ENCODE measurements at places on chromosomes 11 and 22.

- DNase-seq, result peak; percentile 87
Measured at GRCh38 chr11:96050435-96051182, 126.7 kb upstream of the MTMR2 start.

GRCh38 chr11:1327064-1327460 lies 17.6 kb upstream of the TOLLIP start:
- no peak for DNase-seq

DNA sequence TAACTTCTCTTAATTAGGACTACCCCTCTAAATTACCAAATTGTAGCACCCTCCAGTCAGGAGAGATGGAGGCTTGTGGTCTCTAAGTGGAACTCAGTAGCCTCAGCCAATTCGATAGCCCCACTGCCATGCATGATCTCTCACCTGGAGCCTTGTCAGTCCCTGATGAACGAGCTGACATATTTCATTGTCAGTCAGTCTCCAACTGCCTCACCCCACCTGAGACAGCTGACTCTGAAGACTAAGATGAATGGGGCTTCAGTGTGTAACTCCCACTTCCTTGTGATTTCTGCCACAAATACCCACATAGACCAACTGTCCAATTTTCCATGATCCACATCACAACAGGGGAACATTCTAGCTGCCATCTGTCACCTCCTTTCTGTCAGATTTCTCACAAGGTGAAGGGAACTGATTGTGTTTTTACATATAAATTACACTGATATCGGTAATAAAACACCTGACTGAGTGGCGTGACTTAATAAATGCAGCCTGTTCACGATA lies 206.5 kb downstream of the FAM181B start:
- no peak for DNase-seq

DNA sequence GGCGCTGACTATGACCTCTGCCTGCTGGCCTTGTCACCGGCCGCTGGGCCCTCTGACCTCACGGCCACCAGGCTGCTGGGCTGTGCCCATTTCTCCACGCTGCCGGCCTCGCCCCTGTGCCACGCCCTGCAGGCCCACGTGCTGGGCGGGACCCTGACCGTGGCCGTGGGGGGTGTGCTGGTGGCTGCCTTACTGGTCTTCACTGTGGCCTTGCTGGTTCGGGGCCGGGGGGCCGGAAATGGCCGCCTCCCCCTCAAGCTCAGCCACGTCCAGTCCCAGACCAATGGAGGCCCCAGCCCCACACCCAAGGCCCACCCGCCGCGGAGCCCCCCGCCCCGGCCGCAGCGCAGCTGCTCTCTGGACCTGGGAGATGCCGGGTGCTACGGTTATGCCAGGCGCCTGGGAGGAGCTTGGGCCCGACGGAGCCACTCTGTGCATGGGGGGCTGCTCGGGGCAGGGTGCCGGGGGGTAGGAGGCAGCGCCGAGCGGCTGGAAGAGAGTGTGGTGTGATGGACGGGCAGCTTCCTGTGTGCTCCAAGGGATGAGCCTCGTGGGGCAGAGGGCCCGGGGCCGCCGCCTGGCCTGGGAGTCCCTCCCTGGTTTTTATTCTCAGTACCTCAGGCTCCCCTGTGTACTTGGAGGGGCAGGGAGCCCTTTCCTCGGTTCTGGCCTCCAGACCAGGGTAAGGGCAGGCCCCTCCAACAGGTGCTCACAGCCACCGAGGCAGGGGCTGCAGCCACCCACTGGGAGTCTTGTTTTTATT lies 3.0 kb downstream of the LRFN4 start:
- no peak for DNase-seq

DNA sequence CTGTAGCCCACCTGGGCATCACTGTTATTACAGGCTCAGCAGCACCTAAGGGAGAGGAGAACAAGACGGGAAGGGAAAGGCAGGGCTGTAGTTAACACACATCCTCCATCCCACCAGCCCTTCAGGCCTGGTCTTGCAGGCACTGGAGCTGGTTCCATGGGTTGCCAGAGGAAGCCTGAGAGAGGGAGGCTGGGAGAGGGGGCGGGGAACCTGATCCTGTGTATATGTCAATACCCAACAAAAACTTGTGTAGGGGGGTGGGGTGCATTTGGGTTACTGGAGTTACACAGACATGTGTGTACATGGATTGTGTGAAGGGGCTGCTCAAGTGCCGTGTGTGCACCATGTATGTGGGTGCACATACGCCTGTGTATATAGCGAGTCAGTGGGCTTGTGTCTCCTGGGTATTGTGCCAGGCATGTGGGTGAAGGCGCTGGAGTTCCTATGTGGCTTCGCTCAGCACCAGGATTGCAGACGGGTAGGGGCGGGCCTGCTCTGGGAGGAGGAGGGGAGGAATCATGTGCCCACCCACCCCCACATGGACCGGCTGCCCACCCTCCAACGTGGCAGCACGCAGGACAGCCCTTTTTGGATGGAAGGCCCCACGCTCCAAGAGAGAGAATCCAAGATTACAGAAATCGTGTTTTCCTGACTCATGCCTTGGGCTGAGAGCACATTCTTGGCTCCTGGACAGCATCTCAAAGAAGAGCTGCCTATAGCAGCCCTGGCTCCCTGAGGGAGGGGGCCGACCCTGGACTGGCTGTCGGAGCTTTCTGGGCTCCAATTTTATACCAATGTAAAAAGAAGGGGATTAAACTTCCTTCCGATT lies 4.2 kb upstream of the SERPINH1 start:
- no peak for DNase-seq

DNA sequence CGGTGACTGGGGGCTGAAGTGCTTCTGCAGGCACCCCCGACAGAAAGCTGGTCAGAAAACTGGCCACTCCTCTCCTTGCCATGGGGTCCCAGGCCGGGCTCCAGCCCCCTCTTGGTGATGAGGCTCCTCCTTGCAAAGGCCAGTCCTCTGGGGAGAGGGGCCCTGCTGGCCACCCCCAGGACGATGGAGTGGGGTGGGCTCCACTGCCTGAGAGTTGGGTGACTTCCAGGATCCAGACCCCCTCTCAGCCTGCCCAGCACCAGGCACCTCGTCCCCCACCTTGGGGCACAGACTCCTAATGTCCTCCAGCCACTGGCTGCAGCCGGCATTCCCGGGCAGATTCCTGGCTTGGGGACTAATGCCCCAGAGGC lies 441 bp upstream of the RPS6KA4 start:
- DNase-seq, result no peak

GRCh38 chr11:96014217-96014616 lies 90.3 kb upstream of the MTMR2 start:
- no peak for DNase-seq

DNA sequence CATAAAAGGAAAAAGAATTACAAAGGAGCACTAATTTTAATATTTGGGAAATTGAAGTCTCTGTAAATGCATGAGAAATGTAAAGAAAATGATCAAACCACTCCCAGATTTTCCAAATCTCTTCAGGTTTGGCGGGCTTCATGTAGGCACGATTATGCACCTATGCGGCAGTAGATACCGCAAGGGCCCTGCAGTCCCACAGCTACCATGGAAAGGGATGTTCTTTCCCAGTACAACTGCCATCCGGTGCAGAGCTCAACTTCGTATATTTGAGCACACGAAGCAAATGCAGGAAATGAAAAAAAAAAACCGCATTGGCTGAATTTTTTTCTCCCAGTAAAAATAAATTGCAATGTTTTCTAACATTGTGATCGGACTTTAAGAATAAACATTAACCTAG lies 1.4 kb downstream of the SLC17A6 start:
- no peak for DNase-seq

- DNase-seq, result no peak
Measured at GRCh38 chr11:123652599-123652998, 1.8 kb downstream of the SCN3B start.

DNA sequence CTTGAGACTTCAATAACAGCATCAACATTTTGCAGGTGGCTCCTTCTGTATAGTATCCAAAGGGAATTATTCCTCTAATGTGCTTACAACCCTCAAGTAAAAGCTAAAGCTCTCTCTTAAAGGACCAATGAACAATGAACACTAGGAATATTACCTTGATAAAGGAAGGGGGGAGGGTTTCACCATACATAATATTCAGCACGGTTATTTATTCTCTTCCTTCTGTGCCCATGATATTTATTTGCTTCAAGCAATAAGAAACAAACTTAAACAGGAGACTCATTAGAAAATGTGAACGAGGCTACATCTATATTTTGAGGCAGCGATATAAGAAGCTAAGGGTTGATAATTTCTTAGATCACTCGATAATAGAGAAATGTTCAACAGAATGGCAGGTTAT lies 21.2 kb downstream of the BLID start:
- no peak for DNase-seq

- no peak for DNase-seq
Measured at GRCh38 chr11:9269492-9270013, 4.4 kb upstream of the DENND5A start.

- DNase-seq, result peak; percentile 85
Measured at GRCh38 chr11:20355221-20356219, 8.0 kb upstream of the HTATIP2 start.

- DNase-seq, result peak; percentile 97
Measured at GRCh38 chr11:121292495-121293287, at the start of gene SC5D. TSS of gene SC5D (plus strand) at chr11:121292771. CDS start at chr11:121303376, 10,605 bp downstream.
